ENCODE measurements at places on chromosomes 7 and 10.

- DNase-seq: no peak
Measured at GRCh38 chr10:124152139-124153022, 59.0 kb upstream of the CHST15 start.

- no peak for DNase-seq
Measured at GRCh38 chr7:123538897-123539296, 4.5 kb upstream of the IQUB start.

DNA sequence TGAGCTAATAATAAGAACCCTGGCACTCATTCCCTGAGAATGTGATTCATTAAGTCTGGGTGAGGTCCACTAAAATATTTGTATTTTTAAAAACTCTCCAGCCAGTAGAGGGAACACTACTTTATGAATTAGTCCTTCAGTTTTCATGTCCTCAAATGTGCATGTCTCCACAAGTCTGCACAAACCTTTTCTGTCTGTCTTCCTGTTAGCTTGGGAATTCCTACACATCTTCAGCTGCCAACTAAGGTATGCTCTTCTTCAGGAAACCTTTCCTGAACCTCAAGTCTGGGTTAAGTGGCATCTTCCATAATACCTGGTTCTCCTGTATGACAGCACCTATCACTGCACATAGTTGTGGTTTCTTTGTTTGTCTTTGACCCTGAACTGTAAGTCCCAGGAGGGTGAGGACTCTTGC is 119.6 kb upstream of the MKX start:
- DNase-seq: no peak

- no peak for DNase-seq
Measured at GRCh38 chr10:106284802-106285587, 879.5 kb downstream of the SORCS1 start.

- DNase-seq: no peak
Measured at GRCh38 chr10:62250594-62251198, 17.9 kb downstream of the RTKN2 start.

GRCh38 chr7:90692396-90692795 is 96.3 kb downstream of the CDK14 start:
- DNase-seq: no peak

GRCh38 chr10:11505639-11506038 is 105.8 kb downstream of the USP6NL start:
- DNase-seq: no peak

GRCh38 chr10:43680035-43680434 is 31.4 kb upstream of the ZNF32 start:
- no peak for DNase-seq
